Kidney capillary endothelial cell (primary cell): ENCODE measurements at places on chromosomes 2 and 18.

DNA sequence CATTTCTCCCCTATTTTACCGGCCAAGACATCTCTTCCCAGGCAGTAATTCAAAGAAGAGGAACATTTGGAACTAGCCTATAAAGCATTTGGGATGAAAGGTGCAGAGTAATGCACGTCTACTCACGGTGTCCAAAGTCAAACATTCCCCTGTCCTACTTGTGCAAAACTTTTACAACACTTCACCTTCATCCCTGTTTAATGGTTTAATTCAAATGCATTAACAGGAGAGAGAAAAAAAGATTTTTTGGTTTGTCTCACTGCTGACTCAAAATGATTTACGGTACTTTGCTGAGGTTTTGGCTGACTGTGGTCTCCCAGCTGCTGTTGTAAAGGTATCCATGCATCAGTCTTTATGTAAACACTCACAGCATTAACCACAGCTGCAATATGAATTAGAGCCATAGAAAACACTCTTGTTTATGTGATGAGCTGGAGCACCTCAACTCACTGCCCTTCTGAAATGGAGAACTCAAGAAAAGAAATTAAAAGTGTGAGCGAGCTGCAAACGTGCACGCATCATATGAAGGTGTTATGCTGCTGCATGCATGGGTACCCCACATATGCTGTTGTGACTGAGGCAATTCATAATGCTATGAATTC lies 220.5 kb downstream of the PIEZO2 start:
- DNase-seq = no peak

DNA sequence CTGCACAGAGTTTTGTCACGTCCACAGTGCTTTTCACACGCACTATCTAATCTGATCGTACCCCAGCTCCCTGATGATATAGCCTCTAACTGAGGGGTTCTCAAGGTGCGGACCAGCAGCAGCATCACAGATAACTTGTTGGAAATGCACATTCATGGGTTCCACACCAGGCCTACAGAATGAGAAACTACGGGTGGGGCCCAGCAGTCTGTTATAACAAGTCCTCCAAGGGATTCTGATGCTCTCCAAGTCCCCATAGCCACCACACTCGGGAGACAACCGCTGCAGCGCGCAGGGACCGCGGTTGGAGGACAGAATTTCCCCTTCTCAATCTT lies 745 bp upstream of the BZW1 start:
- DNase-seq = no peak

GRCh38 chr2:238228700-238229099 lies 11.1 kb downstream of the HES6 start:
- DNase-seq = no peak

GRCh38 chr2:120858361-120859106 lies 122.9 kb downstream of the GLI2 start:
- no peak for DNase-seq
